Amygdala (tissue), 56 donors: ENCODE measurements at places on chromosomes 11 and 22.

GRCh38 chr11:95095858-95096587 is 6.4 kb downstream of the ENDOD1 start:
- DNase-seq: no peak

DNA sequence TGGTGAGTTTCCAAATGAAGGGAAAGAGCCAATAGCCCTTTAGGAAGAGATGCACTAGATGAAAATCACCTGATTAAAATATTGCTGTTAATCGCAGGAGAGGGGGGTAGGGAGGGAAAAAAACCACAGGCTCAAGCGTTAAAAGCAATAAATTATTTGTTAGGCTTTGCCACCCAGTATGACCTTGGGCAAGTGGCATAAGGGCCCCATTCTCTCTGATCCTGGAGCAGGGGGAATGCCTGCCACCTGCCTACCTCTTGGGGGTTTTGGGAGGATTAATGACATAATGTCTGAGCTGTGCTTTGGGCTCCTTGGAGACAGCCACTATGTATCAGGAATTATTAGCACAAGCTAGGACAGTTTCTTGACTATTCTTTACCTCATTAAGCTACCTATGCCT is 80.0 kb downstream of the ZNRF3 start:
- DNase-seq: no peak

DNA sequence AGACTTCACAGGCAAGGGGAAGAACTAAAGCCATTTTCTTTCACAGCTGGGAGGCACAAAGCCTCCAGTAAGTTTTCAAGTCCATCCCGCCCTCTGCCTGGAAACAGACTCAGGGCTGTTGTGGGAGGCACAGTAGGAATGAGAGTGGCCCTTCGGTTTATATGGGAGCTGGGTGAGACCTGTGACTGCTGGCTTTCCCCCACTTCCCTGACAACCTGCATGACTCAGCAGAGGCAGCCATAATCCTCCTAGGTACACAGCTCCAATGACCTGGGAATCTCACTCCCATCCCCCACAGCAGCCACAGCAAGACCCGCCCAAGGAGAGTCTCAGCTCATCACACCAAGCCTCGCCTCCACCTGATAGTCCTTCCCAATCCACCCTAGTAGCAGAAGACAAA is 12.1 kb upstream of the TMEM45B start:
- DNase-seq: no peak

DNA sequence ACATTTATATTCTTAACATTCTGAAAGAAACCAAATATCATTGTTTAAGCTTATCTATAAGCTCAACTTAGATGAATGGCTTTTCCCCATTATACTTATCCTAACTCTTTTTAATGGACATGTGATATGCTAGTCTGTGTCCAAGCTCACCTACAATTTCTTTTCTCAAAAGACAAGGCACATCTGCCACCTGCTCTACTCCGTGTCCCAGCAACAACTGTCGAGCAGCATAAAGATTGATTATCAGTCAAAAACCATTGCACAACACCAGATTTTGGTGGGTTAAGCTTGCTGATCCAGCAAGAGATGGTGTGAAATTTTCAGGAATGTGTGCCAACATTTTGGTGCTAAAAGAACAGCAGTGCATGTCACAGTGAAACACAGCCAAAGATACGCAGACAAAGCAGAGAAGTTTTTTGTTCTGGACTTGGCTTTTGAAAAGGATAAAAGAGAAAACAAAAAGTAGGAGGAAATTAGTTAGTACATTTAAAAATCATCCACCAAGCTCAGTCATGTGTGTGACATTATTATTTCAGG is 65.8 kb downstream of the DCDC1 start:
- DNase-seq: no peak

GRCh38 chr11:56910785-56911184 is 77.9 kb upstream of the OR5AK2 start:
- DNase-seq: no peak

- DNase-seq: no peak
These were observed 10.0 kb upstream of the MYRF start for GRCh38 chr11:61742391-61742790.

DNA sequence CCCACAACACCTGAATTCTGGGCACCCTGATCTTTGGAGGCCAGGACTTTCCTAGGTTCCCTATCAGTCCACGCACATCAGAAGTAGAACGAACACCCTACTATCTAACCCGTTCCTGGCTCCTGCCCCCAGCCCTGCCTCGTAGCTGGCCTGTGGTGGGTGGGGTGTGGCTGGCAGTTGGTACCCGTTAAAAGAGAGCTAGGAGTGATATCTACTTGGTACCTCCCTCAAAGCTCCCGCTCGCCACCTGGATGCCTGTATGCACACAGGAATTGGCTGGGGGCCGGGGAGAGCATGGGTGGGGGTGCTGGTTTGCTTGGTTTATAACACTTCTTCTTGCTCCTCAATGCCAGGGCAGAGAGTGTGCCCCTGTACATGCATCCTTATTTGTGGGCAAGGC is 14.0 kb upstream of the NECTIN1 start:
- no peak for DNase-seq

- DNase-seq: no peak
These were observed 18.6 kb downstream of the GRAMD4 start for GRCh38 chr22:46638601-46639431.

DNA sequence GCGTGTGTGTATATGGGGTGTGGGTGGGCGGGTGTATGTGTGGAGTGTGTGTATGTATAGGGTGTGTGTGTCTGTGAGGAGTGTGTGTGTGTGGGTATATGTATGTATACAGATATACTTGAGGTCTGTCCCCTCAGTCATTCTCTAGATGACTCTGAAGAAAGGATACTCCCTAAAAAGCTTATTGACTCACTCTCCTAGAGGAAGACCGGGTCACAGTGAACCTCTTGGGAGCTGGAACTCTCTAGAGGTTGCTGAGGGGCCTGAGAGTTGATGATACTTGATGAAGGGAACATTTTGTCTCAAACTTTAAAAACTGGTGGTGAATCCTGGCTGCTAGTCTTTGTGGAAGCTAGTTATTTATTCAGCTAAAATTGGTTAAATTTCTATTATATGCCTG is 15.1 kb downstream of the STX3 start:
- no peak for DNase-seq

GRCh38 chr11:103842795-103843194 is 193.6 kb upstream of the DDI1 start:
- no peak for DNase-seq

- no peak for DNase-seq
These were observed 249.1 kb downstream of the TTC28 start for GRCh38 chr22:28430466-28431025.

- no peak for DNase-seq
These were observed 39.3 kb downstream of the RPL27A start for GRCh38 chr11:8721609-8722500.

DNA sequence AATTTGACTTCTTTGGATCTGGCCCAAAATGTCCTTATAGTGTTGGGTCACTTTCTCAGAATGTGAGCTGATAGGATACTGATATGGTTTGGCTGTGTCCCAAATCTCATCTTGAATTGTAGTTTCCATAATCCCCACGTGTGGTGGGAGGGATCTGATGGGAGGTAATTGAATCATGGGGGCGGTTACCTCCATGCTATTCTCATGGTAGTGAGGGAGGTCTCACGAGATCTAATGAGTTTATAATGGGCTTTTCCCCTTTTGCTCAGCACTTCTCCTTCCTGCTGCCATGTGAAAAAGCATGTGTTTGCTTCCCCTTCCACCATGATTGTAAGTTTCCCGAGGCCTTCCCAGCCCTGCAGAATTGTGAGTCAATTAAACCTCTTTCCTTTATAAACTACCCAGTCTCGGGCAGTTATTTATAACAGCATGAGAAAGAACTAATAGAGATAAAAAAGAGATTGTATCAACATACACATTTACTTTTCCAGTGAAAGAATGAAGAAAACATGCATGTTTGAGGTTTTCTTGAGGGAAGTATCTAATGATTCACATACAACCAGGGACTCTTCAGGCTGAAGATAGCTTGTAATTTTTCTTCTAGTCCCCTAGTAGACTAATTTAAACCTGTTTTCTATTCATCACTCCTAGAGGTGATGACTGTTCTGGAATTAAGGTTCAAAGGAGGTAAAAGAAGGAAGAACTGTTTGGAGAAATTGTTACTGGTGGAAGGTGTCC is 17.3 kb upstream of the CSTF3 start:
- no peak for DNase-seq

GRCh38 chr22:33971561-33971961 is 51.3 kb upstream of the LARGE1 start:
- peak; percentile 64 for DNase-seq

DNA sequence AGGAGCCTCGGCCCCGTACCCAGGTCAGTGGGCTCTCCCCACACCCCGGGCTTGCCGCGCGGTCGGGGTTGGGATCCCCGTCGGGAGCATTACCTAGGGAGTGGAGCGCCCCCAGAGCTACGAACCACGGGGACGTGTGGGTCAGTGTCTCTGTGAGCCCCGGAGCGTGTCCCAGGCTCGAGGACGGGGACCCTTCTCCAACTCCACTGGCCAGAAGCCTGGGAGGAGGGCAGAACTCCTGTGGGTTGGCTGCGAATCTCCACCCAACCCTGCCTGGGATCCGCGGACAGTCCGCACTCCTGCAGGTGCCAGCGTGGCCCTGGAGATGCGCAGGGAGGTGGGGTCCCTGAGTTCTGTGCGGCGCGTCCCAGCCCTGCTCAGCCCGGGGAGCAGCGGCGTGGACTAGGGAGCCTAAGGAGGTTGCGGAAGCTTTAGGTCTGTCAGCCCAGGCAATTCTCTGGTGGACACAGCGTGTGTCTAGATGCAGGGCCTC is 346 bp downstream of the PPFIBP2 start:
- no peak for DNase-seq

GRCh38 chr11:130474637-130475400 is 26.4 kb downstream of the ADAMTS15 start:
- no peak for DNase-seq

DNA sequence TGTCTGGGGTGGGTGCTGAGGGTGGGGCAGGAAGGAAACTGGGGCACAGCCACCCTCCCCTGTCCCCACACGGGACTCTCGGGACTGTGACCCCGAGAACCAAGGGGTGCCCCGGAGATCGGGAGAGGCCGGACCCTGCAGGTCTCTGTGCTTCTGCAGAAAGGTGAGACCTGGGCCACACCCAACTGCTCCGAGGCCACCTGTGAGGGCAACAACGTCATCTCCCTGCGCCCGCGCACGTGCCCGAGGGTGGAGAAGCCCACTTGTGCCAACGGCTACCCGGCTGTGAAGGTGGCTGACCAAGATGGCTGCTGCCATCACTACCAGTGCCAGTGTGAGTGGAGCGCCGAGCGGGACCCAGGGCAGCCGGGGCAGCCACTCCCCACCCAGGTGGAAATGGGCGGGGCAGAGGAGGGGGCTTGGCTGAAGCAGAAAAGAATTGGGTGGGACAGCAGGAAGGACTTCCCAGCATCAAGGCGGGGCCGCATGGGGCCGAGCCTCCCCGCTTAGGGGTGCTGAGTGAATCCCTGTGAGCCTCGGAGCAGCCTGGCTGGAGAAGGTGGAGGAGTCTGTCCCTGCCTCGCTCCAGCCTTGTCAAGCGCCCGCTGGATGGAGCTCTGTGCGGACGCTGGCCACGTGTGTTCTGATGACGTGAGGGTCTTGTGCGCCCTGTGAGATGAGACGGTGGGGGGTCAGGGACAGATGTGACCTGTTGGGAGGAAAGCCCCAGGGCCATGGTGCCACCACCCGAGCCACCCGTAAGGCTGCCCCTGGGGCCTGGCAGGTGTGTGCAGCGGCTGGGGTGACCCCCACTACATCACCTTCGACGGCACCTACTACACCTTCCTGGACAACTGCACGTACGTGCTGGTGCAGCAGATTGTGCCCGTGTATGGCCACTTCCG is 29.3 kb upstream of the MUC5B start:
- no peak for DNase-seq

DNA sequence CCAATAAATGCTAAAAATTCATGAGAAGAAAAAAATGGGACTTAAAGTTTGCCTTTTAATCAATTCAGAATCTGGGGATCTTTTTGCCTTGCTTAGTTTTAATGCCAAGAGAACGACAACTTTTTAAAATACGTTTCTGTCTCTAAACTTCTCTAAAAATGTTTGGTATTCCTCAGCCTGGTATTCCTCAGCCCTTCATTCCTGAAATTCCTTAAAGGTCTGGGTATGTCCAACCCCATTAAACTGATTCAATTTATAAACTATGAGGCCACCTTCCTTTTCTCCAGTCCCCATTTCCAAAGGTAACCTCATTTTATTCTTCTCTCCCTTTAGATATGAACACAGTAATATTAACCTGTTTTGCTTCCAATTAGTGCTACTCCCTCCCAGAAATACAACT is 16.6 kb downstream of the POLA2 start:
- DNase-seq: no peak

GRCh38 chr11:110497231-110497978 is 67.7 kb downstream of the FDX1 start:
- no peak for DNase-seq

- no peak for DNase-seq
These were observed 61.7 kb downstream of the PARVB start for GRCh38 chr22:44085743-44086270.

- no peak for DNase-seq
These were observed 27.2 kb downstream of the GRAMD1B start for GRCh38 chr11:123457187-123457770.

- no peak for DNase-seq
These were observed 36.1 kb upstream of the SCN3B start for GRCh38 chr11:123690485-123690884.

GRCh38 chr11:119337581-119338317 is 2.9 kb downstream of the C1QTNF5 start:
- DNase-seq: no peak

DNA sequence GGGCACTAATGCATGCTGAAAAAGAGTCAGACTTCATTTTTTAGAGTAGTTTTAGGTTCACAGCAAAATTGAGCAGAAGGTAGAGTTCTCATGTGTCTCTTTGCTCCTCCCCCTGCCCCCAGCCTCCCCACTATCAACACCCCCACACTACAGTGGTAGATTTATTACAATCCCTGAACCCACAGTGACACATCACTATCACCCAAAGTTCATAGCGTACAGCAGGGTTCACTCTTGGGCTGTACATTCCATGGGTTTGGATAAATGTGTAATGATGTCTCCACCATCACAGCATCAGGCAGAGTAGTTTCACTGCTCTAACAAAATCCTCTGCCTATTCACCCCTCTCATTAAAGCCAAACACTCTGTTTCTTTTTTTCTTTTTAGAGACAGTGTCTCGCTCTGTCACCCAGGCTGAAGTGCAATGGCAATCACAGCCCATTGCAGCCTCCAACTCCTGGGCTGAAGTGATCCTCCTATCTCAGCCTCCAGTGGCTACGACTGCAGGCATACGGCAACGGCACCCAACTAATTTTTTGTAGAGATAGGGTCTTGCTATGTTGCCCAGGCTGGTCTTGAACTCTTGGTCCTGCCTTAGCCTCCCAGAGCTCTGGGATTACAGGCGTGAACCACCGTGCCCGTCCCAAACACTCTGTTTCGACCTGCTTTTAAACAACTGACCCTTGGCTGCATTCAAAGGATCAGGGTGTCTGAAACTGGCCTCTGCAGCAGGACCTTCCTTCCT is 4.1 kb downstream of the BEST1 start:
- no peak for DNase-seq

GRCh38 chr11:71542879-71543777 is 5.1 kb upstream of the KRTAP5-9 start:
- no peak for DNase-seq

GRCh38 chr11:69896250-69896649 is 77.0 kb upstream of the FGF3 start:
- no peak for DNase-seq
